Activated T-cell treated with anti-CD3 and anti-CD28 coated beads, Interleukin-2, amount 50 U/mL, for 48 hours (primary cell): ENCODE measurements at places on chromosomes 2 and 18.

- no peak for DNase-seq
These were observed 91.7 kb upstream of the TFCP2L1 start for GRCh38 chr2:121376535-121377250.

DNA sequence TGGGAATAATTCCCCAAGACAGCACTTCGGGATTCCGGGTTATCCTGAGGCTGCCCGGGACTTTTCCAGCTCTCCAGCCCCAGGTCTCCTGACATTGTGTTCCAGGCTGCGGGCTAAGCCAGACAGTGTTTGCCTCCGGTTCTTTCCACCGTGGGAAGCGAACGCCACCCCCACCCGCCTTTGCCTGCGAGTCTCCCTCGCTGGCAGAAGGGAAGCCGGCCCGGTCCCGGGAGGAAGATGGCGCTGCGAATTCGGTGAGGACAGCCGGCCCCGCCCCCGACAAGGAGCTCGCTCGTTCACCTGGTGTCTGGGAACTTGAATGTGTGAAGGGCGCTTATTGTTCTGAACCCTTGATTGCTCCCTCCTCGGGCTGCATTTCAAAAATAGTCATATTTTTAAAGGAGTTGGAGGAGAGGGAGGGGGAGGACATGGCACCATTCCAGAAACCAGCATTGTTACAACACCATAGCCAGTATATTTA is 2.9 kb downstream of the LRATD1 start:
- no peak for DNase-seq

DNA sequence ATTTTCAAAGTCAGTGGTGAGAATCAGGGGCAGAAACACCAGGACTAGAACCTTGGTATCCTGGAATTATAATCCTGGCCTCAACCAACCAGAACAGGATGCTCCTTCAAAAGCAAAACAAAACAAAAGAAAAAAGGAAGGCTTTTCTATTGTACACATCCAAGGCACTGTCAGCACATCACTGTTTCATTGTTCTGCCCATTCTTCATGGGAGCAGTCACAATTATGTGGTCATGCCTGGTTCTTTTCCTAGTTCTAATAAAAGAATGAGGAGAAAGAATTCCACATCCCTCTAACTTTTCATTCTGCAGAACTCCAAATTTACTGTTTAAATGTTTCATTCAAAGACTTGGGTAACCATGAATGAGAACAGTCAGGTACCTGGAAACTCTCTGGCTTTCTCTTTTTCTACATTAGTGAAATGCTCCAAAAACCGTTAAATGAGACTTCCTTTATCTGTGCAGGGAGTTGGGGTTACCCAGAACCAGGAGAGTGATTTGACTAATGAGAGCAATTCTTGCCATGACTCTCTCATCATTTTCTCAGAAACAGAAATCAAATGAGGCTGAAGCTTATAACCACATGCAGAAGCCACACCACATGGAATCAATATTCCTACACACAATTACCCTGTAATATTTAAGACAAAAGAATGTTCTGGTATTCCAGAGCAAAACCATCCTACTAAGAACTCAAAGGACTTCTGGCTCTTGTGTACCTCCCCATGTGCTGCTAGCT is 110.9 kb upstream of the CCDC150 start:
- DNase-seq: no peak

DNA sequence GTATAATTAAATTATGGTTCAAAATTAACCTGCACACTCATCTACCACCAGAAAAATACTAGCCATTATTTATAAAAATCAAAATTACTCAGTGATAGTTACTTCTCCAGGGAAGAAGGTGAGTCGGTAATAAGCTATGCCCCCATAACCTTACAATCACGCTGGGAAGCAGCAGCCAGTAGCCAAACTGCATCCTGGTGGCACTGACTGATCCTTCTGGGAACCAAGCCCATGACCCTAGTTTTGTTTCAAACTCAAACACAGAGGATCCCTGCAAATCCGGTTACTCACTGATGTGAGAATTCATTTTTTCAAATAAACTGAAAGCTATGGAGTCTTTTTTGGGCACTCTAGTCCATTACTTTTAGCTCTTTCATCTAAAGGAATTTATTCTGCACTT is 88.2 kb upstream of the VWC2L start:
- DNase-seq: no peak
